ENCODE measurements at places on chromosomes 16 and 17.

- no peaks in the 10 kb centered on the region for H3K4me1 ChIP-seq
- H3K36me3 ChIP-seq = no peaks in the 10 kb centered on the region
- H3K27ac ChIP-seq = no peak overlapping the region
Observed at GRCh38 chr16:66222756-66223155, 143.7 kb upstream of the CDH5 start.

- H3K4me1 ChIP-seq = peaks cover under 1% of the 10 kb centered on the region
- no peaks in the 10 kb centered on the region for H3K36me3 ChIP-seq
- H3K4me3 ChIP-seq = no peak overlapping the region
- H3K27ac ChIP-seq = no peak overlapping the region
Observed at GRCh38 chr16:4574919-4575705, 19.0 kb downstream of the C16orf96 start.

DNA sequence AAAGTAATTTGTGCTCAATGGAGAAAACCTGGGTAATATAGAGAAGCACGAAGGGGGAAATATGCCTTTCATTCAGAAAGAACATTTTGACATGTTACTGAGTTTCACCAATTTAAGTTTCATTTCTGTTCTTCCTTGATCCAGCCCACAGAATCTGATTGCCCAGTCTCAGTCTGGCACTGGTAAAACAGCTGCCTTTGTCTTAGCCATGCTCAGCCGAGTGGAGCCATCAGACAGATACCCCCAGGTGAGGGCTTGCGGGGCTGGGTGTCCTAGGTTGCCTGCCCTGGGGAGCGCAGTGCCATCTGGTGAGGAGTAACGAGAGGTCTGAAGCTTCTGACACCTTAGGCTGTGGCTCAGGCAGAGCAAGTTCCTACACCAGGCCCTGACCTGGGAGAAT lies 17.7 kb downstream of the DDX19A start:
- H3K4me1 ChIP-seq = no peaks in the 10 kb centered on the region
- H3K27me3 ChIP-seq = no peaks in the 10 kb centered on the region
- no peak overlapping the region for H3K4me3 ChIP-seq
- peaks cover 11% of the 10 kb centered on the region for H3K36me3 ChIP-seq
- no peak overlapping the region for H3K27ac ChIP-seq

DNA sequence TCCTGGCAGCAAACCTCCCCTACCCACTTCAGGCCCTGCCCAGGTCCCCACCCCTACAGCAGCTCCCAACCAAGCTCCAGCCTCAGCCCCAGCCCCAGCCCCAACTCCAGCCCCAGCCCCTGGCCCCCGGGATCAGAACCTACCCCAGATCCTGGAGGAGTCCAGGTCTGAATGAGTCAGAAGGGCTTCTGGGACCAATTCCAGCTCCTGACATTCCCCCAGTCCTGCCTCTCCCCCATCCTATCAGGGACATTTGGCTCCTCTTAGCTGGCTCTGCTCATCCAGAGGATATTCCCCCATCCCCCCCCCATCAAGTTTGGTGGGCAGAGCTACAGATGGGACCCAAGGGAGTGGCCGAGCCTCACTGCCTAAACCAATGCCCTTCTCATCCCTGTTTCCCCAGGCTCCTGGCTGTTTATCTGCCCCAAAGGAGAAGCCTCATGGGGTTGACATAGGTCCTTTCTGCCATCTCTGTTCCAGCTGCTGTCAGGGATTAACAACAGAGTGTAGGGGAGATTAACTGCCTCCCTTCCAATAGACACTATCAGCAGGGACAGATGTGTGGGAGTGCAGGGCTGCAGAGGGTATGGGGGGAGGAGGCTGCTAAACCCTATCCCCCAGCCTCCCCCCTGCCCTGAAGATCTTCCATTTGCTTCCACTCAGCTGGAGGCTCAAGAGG lies 16.5 kb downstream of the CNTNAP1 start:
- H3K27me3 ChIP-seq = no peaks in the 10 kb centered on the region
- no peak overlapping the region for H3K27ac ChIP-seq
- no peak overlapping the region for H3K4me3 ChIP-seq
- no peak for DNase-seq

- H3K36me3 ChIP-seq = no peaks in the 10 kb centered on the region
- H3K4me1 ChIP-seq = no peaks in the 10 kb centered on the region
- DNase-seq = no peak
- no peak overlapping the region for H3K4me3 ChIP-seq
- H3K27ac ChIP-seq = no peak overlapping the region
Observed at GRCh38 chr16:6038941-6039645, 941.5 kb upstream of the EEF2KMT start.

Data from small intestine (tissue), 16 donors.